ENCODE measurements at places on chromosomes 3 and 15. TPM values are rescaled to one million over a fixed set of nuclear protein-coding genes. Genes with fewer than 3 reads are reported as not detected.

The CKMT1B gene
- total RNA-seq, result 5.1 TPM

The CHRM5 gene
- not detected for total RNA-seq

The FGF12 gene
- total RNA-seq, result 0.81 TPM

The SLC30A4 gene
- 1.8 TPM for total RNA-seq

The FOXB1 gene
- not detected for total RNA-seq
